ENCODE measurements at places on chromosomes 13 and 19.

DNA sequence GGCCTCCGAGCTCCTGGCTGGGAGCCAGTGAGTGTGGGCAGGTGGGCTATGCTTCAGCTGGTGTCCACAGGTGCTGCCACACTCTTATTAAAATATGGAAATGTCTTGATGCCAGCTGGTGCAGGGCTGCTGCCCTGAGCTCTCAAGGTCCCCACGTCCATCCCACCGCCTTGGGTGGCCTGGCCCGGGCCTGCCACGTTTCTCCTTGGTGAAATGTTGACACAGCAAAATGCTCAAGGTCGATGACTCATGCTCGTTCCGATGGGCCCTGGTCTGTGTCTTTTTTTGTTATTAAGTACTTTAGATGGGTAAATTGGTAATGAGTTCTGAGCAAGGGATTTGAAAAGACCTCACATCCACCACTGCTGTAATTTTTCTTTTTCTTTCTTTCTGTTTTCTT is 524.7 kb downstream of the MYO16 start:
- no peak for DNase-seq

GRCh38 chr19:12800923-12801465 is 606 bp downstream of the PRDX2 start:
- no peak for DNase-seq

GRCh38 chr13:91714855-91715254 is 316.4 kb downstream of the GPC5 start:
- DNase-seq: no peak

GRCh38 chr19:35639863-35640262 is 1.7 kb upstream of the ETV2 start:
- DNase-seq: no peak

All from astrocyte of the spinal cord (primary cell).